Activated naive CD4-positive, alpha-beta T cell (primary cell): ENCODE measurements at places on chromosomes 12 and 14.

GRCh38 chr14:70780396-70781075 lies 28.8 kb downstream of the MAP3K9 start:
- DNase-seq, result no peak

GRCh38 chr12:123399255-123399617 lies 15.3 kb downstream of the KMT5A start:
- no peak for DNase-seq

DNA sequence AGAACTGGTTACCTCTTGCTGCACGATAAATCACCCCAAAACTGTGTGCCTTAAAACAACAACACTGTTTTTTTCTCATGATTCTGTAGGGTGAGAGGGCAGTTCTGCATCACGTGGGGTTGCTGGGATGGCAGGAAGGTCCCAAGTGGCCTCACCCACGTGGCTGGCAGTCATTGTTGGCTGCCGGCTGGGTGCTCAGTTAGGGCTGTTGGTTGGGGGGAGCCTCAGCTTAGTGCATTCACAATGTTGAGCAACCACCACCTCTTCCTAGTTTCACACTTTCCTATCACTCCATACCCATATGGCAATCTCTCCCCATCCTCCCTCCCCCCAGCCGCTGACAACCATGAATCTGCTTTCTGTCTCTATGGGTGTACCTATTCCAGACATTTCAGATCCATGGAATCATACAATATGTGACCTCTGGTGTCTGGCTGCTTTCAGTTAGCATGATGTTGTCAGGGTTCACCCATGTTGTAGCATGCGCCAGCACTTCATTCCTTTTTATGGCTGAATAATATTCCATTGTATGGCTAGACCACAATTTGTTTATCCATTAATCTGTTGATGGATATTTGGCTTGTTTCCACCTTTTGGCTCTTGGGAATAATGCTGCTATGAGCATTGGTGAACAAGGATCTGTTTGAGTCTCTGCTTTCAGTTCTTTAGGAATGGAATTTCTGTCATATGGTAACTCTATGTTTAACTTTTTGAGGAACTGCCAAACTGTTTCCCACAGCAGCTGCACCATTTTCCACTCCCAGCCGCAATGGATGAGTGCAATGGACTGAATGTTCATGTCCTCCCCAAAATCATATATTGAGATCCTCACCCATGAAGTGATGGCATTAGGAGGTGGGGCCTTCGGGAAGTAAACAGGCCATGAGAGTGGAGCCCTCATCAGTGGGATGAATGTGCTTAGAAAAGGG lies 11.2 kb upstream of the POP5 start:
- no peak for DNase-seq

- DNase-seq, result peak; percentile 12
Measured at GRCh38 chr12:110846615-110847566, at the start of gene CCDC63. TSS of gene CCDC63 (plus strand) at chr12:110846987. CDS start at chr12:110852955, 5,968 bp downstream.
